AG09309 (cell line): ENCODE measurements at places on chromosomes 4 and X.

DNA sequence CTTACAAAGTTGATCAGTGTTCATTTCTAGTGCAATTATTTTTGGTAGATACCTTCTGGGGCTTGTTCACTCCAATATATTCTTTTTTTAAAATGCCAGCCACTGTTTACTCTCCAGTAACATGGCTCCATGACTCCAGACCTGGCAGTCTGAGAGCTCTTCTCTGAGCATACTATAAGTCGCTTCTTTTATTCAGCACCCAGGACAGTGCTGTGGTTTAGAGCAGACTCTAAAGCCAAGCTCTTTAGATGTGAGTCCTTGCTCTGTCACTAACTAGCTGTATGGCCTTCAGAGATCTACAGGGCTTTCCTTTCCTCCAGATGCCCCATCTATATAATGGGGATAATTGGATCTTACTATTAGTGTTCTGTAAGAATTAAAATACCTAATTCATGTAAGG is 200.2 kb upstream of the FAM241A start:
- no peak for DNase-seq

GRCh38 chr4:3781193-3781886 is 15.2 kb downstream of the ADRA2C start:
- DNase-seq = no peak

GRCh38 chr4:178937130-178937529 is 1494.9 kb upstream of the AGA start:
- no peak for DNase-seq

DNA sequence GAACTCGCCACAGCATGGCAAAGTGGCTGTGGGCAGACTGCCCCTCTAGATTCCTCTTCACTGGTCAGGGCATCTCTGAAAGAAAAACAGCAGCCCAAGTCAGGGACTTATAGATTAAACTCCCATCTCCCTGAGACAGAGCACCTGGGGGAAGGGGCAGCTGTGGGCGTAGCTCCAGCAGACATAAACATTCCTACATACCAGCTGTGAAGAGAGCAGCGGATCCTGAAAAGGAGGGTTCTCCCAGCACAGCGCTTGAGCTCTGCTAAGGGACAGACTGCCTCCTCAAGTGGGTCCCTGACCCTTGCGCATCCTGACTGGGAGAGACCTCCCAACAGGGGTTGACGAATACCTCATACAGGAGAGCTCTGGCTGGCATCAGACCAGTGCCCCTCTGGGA is 18.8 kb upstream of the ZMAT1 start:
- no peak for DNase-seq

GRCh38 chr4:144564358-144564757 is 81.6 kb upstream of the HHIP start:
- DNase-seq = no peak
